Activated CD4-positive, CD25-positive, alpha-beta regulatory T cell treated with anti-CD3 and anti-CD28 coated beads, Interleukin-2, amount 50 U/mL, for 16 hours (primary cell): ENCODE measurements at places on chromosomes 6 and 20.

DNA sequence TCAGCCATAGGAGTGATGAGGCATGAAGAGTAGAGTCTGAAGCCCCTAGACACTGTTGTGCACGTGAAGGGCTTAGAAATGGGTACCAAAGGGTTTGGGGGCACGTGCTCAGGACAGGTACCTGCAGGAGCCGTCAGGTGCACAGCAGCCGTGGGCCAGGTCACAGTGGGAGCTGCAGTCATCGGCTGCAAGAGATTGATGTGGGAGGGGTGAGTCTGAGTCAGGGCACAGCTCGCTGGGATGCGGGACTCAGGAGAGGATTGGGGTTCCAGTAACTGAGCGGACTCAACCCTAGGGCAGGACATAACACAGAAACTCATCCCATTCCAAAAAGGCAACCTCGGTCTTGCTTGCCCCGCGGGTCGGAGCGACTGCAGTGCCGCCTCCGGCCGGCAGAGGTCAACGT is 1.1 kb downstream of the DLK2 start:
- DNase-seq: peak; percentile 38

DNA sequence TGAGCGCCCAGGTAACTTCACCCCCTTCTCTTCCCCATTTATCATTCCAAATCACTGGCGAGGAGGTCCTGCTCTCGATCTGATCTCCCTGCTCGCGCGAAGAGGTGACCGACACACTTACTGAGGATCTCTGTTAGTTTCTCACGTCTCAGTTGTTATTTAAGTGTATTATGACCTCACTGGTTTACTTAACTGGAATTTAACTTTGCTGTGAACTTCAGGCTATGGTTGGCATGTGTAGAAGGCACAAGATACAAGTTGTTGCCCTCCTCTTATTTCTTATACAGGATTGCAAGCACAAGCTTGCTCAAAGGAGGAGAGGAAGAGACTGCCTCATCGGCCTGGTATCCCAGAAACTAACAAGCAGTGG is 1.2 kb downstream of the RNF217 start:
- no peak for DNase-seq

- no peak for DNase-seq
Observed at GRCh38 chr6:169963581-169964297, 212.3 kb downstream of the ERMARD start.

DNA sequence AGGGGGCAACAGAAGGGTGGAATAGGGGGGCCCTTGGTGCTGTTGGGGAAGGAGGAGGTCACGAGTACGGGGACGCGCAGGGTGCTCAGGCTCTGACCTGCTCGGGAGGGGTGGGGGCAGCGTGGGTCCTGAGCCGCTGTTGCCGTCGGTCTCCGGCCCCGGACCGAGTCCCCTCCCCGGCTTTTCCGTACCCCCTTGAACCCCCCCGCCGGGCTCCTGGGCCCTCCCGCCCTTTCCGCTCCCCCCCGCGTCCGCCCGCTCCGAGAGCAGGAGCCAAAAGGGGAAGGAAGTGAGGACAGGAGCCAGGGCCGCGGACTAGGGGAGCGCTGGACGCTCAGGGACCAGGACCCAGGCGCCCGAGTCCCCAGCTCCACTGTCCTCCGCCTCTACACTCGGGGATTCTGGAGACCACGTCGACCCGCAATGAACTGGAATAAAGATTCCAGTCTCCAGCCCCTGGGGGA is at the start of gene RGL2:
TSS of gene RGL2 (minus strand) at position 170 of the 464 bp plus-strand sequence. CDS start 332 bp downstream, outside the sequence.
- DNase-seq: no peak

GRCh38 chr20:15265581-15266309 is 928.3 kb upstream of the FLRT3 start:
- no peak for DNase-seq

DNA sequence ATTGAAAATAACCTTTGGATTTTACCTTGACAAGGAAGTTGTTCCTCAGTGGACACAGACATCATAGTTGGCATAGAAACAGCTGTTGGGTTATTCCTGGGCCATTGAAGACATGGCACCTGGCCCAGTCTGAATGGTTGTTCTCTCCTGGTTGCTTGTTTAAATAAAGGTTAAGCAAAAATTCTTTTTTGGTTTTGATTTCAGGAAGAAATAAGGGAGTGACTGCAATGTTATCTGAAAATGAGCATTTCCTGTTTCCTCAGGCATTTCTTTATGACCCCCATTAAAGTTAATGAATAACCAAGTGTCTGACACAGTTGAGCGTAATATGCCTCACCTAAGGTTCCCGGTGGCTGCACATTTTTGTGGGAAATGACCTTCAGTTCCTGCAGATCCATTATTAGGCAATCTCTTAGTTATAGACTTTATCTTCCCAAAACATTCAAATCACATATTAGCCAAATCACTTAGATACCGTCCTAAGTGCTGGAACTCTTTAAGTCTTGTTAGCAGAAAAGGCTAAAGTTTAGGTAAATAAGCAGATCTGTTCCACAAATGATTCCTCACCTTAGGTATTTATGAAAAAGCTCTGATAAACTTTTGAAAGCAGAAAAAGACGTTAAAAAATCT is 648.7 kb upstream of the FLRT3 start:
- no peak for DNase-seq

DNA sequence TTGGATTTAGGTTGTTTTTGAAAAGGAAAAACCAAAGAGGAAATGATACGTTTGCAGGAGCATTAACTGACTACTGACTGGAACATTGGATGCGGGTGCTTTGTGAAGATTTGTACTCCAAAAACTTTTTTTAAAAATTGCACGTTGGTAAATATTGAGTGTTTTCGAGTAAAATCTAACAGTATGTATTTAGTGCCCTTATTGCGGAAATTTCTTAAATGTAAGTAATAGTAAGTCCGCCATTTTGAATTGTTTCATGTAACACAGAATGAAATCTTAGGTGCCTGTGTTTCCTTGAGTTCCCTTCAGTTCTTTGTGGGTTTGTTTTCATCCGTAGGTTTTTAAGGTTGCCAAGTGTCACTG is 15.2 kb upstream of the LIN28B start:
- no peak for DNase-seq

GRCh38 chr20:54091120-54091480 is 20.7 kb upstream of the BCAS1 start:
- no peak for DNase-seq

GRCh38 chr6:34324738-34325444 is 67.6 kb downstream of the NUDT3 start:
- DNase-seq: no peak

- no peak for DNase-seq
Observed at GRCh38 chr6:90656325-90656724, 69.5 kb upstream of the MAP3K7 start.

- no peak for DNase-seq
Observed at GRCh38 chr20:48791014-48791413, 36.8 kb downstream of the PREX1 start.

DNA sequence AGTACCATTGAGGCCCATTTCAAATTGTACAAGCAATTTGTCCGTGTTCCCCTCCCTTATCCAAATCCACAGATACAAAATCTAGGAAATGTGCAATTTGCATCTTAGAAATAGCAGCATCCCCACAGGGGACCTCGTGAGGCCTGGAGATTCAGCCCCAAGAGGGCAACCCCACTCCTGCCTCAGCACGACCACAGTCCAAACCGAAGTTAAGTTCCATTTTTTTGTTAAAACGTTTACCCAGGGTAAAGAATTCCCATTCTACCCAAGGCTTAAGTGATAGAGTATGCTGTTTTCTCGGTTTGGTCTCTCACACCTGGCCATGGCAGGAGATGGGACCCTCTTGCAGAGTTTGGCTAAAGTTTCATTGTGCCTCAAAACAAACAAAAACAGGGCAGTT is 41.2 kb downstream of the PLCG1 start:
- no peak for DNase-seq

DNA sequence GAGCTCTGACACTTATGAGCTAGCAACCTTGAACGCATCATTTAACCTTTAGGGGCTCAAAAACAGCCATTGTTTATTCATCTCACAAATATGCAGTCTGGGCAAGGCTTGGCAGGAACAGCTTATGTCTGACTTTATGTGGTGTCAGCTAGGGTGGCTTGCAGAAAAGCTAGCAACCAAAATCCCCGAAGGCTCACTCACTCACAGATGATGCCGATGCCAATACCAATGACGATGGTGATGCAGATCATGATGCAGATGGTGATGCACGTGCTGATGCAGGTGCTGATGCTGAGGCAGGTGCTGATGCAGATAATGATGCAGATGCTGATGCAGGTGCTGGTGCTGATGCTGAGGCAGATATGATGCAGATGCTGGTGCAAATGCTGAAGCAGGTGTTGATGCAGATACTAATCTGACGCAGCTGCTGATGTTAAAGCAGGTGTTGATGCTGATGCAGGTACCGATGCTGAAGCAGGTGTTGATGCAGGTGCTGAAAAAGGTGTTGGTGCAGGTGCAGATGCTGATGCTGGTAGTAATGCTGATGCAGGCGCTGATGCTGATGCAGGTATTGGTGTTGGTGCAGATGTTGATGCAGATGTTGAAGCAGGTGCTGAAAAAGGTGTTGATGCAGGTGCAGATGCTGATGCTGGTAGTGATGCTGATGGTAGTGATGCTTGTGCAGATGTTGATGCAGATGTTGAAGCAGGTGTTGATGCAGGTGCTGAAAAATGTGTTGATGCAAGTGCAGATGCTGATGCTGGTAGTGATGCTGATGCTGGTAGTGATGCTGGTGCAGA is 195.6 kb downstream of the NFATC2 start:
- DNase-seq: no peak

- DNase-seq: no peak
Observed at GRCh38 chr6:89299466-89299850, 15.6 kb downstream of the GABRR2 start.

- no peak for DNase-seq
Observed at GRCh38 chr6:35043381-35044130, 97.6 kb downstream of the TCP11 start.

- no peak for DNase-seq
Observed at GRCh38 chr6:133820208-133820607, 68.7 kb upstream of the TCF21 start.

- DNase-seq: no peak
Observed at GRCh38 chr6:9564021-9564420, 850.9 kb downstream of the TFAP2A start.

DNA sequence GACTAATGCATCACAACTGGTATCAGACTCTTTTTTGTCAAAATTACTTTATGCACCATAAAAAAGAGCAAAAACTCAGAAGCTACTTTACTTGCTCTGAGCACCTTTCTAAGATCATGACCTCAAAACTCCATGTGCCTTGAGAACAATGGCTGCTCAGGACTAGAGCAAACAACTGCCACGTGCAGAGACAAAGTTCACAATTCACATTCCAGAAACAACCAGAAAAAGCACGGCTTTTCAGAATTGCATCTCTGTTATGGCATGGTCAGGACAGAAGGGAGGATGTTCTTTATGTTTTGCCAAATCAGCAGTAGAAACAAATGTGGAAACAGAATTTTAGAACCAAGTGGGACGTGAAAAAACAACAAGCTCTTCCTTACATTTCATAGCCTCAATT is 70.5 kb downstream of the CNKSR3 start:
- DNase-seq: no peak

GRCh38 chr6:32081168-32081990 is 27.8 kb downstream of the TNXB start:
- no peak for DNase-seq

DNA sequence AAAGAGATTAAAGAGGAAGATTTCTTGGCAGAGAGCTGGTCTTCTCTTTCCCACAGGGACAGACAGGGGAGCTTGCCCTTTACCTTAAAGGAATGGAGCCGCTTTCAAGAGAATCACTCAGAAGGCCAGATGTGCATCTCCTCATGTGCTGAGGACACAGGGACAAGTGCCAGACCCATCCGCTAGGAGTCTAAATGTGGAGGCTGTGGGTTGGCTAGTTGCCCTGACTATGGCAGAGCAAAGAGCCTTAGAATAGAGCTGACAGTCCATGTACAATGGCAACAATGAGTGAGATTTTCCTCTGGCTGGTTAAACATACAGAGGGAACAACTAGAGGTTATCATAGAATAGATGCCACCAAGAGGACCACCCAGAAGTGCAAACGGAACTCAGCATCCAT is 7.3 kb upstream of the DOK5 start:
- no peak for DNase-seq

GRCh38 chr6:108368431-108369030 is 73.7 kb downstream of the AFG1L start:
- no peak for DNase-seq

GRCh38 chr6:2731281-2731909 is 19.3 kb downstream of the MYLK4 start:
- no peak for DNase-seq

- DNase-seq: no peak
Observed at GRCh38 chr6:54135665-54136369, 24.6 kb downstream of the MLIP start.

- DNase-seq: no peak
Observed at GRCh38 chr20:53990768-53991450, 79.5 kb downstream of the BCAS1 start.

DNA sequence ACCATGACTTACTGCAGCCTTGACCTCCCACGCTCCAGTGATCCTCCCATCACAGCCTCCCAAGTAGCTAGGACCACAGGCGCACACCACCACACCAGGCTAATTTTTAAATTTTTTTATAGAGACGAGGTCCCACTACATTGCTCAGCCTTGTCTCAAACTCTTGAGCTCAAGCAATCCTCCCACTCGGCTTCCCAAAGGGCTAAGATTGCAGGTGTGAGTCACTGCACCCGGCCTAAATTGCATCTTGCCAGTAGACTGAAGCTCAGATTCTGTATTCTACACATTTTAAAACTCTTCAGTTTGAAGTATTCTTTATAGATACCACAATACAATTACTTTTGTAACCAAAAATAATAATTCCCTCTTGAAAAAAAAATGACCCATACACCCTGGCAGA is 11.4 kb downstream of the NUDT3 start:
- DNase-seq: no peak

DNA sequence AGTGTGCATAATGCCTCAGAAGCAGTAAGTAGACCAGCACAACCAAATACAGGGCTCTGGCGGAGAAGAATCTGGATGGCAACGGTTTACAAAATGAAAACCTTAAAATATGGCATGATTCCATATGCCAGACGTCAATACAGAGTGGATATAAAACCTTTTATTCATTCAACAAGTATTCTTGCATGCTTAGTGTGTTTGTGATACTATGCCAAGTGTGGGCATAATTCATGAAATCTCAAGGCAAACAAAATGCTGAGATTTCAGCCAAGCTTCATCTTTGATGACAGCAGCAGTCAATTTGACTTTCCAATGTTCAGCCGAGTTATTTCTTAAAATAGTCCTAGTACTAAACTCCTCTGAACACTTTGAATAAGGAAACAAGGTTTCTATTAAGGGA is 119.4 kb downstream of the CD24 start:
- no peak for DNase-seq

GRCh38 chr6:144811140-144811539 is 526.0 kb downstream of the UTRN start:
- no peak for DNase-seq

- no peak for DNase-seq
Observed at GRCh38 chr6:112348334-112348874, 1.3 kb downstream of the RFPL4B start.

DNA sequence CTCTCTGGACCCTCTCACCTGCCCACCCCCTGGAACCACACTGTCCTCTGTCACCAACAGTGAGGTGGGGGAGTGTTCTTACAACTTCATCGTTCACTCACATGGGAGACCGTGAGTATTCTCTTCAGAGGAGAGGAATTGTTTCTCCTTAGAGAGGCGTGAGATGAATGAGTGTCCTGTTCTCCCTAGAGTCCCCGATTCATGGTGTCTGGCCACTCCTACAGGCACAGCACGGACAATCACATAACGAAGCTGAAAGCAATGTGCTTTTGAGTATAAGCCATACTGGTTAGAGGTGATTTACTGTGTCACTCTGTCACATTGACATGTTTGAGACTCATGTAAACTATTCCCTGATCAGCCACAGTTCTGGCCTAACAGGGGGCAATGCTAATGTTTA is 54.6 kb downstream of the FOXC1 start:
- no peak for DNase-seq
